ENCODE measurements at places on chromosomes 1 and 21.

GRCh38 chr21:15631342-15631741 lies 98.4 kb upstream of the USP25 start:
- no peak for DNase-seq

GRCh38 chr1:35454616-35455015 lies 102.6 kb downstream of the KIAA0319L start:
- no peak for DNase-seq

GRCh38 chr1:221234791-221235190 lies 355.5 kb downstream of the HLX start:
- DNase-seq = no peak

- no peak for DNase-seq
Observed at GRCh38 chr1:208793861-208794345, 549.7 kb upstream of the PLXNA2 start.

DNA sequence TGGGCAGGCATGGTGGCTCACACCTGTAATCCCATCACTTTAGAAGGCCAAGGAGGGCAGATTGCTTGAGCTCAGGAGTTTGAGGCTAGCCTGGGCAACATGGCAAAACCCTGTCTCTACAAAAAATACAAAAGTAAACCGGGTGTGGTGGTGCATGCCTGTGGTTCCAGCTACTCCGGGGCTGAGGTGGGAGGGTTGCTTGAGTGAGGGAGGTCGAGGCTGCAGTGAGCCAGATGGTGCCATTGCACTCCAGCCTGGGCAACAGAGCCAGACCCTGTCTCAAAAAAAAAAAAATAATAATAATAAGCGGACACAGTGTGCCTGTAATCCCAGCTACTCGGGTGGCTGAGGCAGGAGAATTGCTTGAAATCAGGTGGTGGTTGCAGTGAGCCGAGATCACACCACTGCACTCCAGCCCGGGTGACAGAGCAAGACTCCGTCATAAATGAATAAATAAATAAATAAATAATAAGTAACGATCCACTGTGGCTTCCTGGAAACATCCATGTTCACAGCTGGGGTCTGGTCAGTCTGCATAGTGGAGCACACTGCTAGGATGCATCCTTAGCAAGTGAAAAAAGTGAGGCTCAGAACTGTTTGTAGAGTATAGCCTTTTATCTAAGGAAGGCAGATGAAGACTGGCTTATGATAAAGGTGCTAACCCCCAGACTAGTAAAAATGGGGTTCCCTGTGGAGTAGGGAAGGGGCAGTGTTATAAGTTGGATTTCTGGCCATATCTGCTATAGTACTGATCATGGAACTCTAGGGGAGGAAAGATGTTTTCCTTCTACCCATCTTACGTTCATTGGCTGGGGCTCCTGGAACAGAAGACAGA lies 15.7 kb downstream of the PKNOX1 start:
- no peak for DNase-seq

- no peak for DNase-seq
Observed at GRCh38 chr1:232047473-232047872, 420.9 kb downstream of the DISC1 start.
